ENCODE measurements at places on chromosomes 3 and 15.

- peak; percentile 94 for DNase-seq
Measured at GRCh38 chr15:65414841-65415621, 7.7 kb downstream of the IGDCC4 start.

DNA sequence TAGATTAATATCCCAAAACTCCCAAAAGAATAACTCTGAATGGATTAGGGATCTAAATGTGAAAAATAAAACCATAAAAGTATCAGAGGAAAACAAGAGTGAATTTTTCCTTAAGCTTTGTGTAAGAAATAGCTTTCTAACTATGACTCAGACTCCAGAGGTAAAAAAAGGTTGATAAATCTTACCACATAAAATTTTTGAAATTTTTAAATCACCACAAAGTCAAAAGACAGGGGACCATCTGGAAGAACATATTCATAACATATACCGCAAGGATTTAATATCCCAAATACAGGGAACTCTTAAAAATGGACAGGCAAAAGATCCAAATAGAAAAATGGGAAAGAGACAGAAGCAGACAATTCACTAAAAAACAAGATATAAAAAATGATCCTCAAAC lies 145.0 kb downstream of the ARNT2 start:
- DNase-seq: no peak

DNA sequence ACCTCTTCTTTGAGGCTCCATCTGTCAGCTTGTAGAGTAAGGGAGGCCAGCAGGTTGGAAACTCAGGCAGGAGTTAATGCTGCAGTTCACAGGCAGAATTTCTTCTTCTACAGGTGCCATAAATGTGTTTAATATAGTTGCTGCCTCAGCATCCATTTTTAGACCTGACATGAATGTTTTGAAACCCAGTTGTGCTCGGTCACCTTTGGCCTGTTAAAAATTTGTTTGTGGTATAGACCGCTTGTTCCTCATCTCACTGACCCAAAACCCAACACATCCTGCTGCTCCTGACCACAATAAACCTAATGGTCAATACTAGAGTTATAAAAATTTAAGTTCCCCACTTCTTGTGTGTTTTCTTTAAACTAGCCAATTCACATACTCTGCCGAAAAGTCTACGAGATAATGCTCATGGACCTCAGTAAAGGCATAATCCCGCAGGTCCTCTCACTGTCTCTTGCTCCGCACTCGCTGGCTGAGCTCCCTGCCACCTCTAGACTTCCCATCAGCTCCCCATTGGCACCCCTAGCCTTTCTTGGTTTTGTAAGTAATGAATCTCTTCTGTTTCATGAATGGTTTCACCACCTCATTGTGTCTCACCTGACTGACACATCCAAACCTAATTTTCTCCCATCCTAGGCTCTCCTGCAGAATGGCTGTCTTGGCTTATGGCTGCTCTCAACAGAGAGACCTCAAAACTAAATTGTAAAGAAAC lies 138.5 kb upstream of the STRIT1 start:
- no peak for DNase-seq

- no peak for DNase-seq
Measured at GRCh38 chr3:94226078-94226477, 163.2 kb downstream of the NSUN3 start.

DNA sequence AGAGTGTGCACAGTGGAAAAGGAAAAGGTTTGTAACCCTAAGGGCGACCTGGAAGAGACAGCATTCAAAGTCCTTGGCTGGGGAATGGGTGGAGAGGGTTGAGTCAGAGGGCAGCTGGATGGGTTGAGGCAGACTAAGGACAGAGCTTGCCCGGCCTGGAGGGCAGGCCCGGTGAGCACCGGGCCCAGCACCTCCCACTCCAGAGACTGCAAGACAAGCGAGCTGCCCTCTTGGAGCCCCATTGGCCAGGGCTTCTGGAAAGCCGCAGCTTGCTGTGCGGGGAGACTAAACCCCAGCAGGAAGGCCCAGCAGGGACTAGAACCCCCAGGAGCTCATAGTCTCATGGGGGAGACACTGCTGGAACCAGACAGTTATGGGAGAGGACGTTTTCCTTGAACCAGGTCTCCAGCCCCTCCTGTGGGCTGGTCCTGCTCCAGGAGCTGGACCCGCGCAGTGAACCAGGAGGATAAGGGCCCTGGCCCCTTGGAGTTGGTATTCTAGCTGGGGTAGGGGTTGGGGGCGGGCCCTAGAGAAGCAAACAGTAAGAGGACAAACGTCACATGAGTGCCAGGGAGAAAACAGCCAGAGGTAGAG lies 59.1 kb downstream of the RGMA start:
- DNase-seq: no peak

DNA sequence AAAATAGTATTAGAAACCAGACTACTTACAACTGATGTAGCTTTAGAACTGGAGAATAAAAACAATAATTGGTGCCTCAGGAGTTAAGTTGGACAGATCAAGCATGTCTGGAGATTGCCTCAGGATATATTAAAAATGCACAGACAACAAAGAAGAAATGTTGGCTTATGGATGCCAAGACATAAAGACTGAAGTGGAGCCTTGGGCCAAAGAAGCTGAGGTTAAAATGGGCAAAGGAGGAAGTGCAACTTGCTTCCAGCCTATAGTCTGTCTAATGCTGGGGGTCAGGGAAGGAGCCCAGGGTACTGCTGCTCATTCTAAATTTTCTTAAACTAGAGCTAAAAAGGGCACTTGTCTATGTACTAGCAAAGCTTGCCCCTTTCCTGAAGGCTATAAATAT lies 77.5 kb downstream of the ESYT3 start:
- no peak for DNase-seq

DNA sequence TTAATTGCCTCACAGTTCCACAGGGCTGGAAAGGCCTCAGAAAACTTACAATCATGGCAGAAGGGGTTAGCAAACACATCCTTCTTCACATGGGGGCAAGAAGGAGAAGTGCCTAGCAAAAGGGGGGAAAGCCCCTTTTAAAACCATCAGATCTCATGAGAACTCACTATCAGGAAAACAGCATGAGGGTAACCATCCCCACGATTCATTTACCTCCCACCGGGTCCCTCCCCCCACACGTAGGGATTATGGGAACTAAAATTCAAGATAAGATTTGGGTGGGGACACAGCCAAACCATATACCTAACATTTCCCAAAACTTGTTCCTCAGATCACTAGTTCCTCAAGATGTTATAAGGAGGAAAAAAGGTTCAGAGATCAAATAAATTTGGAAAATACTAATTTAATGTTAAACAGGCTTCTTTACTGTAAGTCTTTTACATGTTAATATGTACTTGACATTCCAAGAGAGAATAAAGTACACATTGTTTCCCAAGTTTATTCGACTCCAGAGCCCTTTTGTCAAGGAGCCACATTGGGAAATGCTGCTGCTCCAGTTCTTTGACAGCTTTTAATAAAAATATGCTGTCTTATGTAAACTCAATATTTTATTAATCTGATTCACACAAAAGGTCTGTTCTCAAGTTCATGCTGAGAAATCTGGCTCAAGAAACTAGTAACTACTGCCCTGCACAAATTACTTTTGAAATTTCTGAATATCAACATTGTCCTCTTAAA lies 17.8 kb downstream of the HERC1 start:
- DNase-seq: no peak

GRCh38 chr3:52119099-52119498 lies 35.1 kb downstream of the POC1A start:
- no peak for DNase-seq

DNA sequence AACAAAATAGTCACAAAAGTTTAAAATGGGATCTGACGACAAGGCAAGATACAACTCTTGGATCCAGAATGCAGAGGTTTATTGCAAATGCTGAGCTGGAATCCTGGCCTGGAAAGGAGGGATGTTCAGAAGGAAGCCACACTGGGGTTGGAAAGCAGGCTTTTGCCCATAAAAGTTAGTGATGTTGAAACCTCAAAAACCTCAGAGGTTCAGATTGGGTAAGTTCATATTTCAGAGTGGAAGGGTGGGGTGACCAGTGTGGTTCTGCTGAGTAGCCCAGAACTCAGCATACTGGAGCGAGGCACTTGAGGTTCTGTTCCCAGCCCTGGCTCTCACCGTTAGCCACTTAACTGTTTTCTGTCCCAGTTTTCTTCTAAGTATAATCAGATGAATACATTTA lies 114.0 kb upstream of the OSTN start:
- DNase-seq: no peak

DNA sequence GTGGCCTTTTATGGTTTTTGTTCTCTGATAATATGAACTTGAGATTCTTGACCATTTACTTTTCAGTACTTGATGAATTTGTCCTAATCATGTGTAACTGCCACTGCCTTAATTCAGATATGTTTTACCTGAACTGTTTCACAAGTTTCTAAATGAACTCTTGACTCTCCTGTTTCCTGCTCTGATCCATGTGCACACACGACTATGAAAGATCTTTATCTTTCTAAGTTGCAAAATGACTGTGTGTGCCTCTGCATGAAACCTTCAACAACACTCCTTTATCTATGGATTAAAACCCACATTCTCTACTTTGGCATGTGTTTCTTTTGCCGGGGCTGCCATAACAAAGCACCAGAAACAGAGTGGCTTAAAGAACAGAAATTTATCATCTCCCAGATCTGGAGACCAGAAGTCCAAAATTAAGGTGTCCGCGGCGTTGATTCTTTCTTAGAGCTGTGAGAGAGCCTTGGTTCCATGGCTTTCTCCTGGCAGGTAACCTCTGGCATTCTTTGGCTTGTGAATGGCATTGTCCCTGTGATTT lies 275.0 kb downstream of the ADAMTSL3 start:
- DNase-seq: no peak

DNA sequence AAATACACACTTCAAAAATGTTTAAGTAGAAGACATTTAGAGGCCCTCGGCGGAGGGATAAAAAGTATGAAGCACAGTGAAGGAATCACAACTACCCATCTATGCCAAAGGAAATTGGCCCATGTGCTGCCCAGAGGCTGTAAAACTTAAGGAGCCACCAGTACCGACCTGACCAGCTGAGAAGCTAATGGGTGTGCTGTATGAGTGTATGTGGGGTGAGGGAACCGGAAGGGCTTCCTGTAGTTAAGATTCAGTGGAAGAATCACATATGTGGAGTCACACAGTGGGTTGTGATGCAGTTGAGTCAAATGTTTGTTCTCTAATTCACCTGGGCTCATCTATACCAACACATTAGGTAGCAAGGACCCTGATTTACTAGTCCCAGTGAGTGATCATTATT lies 516.0 kb upstream of the IL12A start:
- no peak for DNase-seq
